ENCODE measurements at places on chromosomes 4 and X.
A peak's percentile ranks its signal among the peaks of the same experiment; 100 is the strongest.

- DNase-seq, result no peak
Observed at GRCh38 chrX:526295-527224, 104.0 kb upstream of the SHOX start.

DNA sequence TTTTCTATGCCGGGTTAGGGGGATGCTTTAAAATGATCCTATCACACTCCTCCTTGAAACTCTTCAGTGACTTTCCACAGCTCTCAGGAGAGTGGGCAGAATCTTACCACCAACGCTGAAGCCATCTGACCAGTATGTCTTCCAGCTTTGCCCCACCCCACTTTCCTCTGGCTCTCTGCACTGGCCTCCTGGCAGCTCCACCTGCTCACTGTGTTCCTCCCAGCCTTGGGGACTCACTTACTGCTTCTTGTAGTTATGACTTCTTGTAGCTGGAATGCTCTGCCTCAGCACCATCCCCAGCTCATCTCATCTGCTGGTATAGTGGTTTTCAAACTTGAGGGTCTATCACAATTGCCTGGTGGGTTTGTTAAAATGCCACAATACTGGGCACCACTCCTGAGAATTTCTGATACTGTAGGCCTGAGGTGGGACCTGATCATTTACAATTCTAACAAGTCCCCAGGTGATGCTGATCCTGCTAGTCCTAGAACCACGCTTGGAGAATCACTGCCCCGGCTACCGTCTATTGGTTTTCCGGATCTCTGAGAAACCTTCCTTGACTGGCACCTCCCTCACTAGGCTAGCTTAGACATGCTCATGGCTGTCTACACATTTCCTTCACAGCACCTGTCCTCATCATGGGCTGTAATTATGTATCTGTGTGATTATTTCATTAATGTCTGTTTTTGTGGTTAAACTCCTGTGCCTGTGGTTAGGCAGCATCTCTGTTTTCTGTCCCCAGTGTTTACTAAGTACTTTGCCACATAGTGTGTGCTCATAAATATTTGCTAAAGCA is 152.2 kb downstream of the MGST2 start:
- no peak for DNase-seq

GRCh38 chrX:150935467-150935866 is 37.0 kb upstream of the CD99L2 start:
- peak; percentile 73 for DNase-seq

GRCh38 chrX:17692709-17693346 is 44.5 kb upstream of the SCML1 start:
- DNase-seq, result peak; percentile 73

All from kidney tubule cell (primary cell).